Endodermal cell (in vitro differentiated cells): ENCODE measurements at places on chromosomes 6 and 20.

DNA sequence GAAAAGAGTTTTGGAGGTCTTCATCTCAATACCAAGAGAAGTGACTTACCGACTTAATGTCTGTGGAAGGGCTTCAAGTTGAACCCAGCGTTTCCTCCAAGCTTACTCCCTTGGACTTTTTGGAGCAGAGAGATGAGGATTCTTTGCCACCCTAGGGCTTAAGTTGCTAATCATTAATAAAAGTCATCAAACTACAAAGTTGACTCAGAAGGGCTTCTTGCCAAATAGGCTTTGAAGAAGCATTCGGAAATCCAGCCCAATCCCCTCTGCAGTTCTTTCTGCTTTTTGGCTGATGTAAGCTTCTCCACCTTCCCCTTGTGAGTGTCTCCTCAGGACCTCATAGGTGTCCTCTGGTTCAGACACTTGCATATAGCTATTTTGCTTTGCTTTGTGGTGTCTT lies at the start of gene SLC17A3:
Gene SLC17A3 (minus strand): TSS at position 126 of the 400 bp plus-strand sequence. CDS start 5,856 bp downstream, outside the sequence.
- H3K4me3 ChIP-seq = no peak within 1 kb of the TSS
- no peaks in the 10 kb centered on the region for H3K36me3 ChIP-seq
- no peaks in the 10 kb centered on the region for H3K27me3 ChIP-seq
- no peak within 1 kb of the TSS for H3K27ac ChIP-seq

DNA sequence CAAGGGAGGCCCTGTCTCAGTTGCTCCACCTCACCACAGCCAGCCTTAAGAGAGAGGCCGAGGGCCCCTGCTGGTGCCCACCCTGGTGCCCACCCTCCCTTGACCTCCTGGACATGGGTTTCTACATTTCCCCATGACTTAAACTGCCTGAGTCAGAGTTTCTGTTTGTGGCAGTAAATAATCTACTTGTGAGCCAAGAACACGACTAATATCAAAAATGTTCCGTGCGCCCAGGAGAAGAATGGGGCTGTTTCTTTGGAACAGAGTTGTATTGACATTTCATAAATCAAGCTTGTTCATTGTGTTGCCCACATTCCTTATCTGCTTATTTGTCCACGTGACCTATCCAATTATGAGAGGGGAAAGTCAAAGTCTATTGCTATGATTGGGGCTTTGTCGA lies 143.5 kb downstream of the ANKRD60 start:
- no peak overlapping the region for H3K27ac ChIP-seq
- no peak overlapping the region for H3K4me3 ChIP-seq
- no peaks in the 10 kb centered on the region for H3K4me1 ChIP-seq
- no peaks in the 10 kb centered on the region for H3K36me3 ChIP-seq
- H3K27me3 ChIP-seq = no peaks in the 10 kb centered on the region
- DNase-seq = no peak

- no peak for DNase-seq
- no peaks in the 10 kb centered on the region for H3K27me3 ChIP-seq
- no peaks in the 10 kb centered on the region for H3K36me3 ChIP-seq
- H3K4me3 ChIP-seq = no peak overlapping the region
- peaks cover 5% of the 10 kb centered on the region for H3K4me1 ChIP-seq
These were observed 6.9 kb upstream of the KIF16B start for GRCh38 chr20:16580147-16580546.

DNA sequence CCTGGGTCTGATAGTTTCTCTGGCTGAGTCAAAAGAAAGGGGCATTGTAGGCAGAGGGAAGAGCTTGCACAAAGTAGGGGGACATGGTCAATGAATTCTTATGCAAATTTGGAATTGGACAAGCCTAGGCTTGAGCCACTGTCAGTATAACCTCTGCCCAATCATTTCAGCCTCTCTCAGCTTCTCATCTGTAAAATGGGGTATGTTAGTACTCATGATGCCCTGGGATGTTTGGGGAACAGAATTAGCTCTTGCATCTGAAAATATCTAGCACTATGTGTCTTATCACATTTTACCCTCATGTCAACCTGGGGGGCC lies 148.6 kb downstream of the DHX35 start:
- no peak overlapping the region for H3K27ac ChIP-seq
- no peak overlapping the region for H3K4me3 ChIP-seq
- DNase-seq = no peak

DNA sequence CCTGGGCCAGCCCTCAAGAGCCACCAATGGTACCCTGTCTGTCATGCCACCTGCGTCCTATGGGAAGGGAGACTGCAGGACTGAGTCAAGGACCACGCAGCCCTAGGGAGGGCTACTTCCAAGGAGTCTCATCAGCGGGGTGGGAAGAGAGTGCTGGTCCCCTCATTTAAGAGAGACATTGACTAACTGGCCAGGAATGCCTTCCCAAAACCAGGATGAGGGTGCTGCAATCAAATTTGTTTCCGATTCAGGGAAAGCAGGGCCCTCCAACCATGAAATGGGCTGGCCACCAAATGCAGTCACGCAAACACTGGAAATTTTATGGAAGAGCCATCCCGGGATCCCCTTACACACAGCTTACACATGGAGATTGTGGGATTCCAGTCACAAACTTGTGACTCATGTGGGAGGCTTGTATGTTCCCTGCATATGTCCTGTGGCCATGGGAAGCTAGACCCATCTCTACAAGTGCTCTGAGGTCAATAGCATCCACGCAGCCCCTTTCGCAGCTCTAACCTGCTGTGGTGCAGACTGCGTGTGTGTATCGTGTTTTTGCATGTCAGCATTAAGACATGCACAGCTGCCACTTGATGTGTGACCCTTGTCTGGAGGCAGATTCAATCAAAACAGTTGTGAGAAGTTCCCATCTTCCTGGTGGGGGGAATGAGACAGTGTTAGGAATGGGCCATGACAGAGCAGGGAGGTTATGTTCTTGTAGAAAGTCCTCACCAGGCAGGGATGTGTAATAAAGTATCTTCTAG lies 53.0 kb upstream of the CST7 start:
- H3K4me3 ChIP-seq = no peak overlapping the region
- no peaks in the 10 kb centered on the region for H3K27me3 ChIP-seq
- no peaks in the 10 kb centered on the region for H3K4me1 ChIP-seq
- H3K36me3 ChIP-seq = no peaks in the 10 kb centered on the region
- no peak for DNase-seq
- no peak overlapping the region for H3K27ac ChIP-seq

DNA sequence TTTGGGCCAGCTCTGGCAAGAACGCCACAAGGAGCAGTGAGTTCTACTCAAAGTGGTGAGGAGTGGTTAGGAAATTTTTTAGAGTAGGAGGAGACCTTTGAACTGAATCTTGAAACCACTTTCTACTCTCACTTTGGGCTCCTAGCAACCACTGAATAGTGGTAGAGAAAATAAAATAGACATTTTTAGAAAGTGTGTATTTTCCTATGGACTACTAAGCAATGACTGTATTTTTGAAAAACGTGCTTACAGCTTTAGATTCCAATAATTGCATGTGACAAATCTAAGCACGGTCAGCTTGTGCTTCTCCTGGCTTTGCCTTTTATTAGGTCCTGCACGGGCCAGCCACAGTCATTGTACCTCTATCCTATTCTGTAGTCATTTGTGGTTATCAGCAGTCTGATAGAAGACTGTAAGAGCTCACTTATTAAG lies 8.7 kb upstream of the IFNGR1 start:
- no peaks in the 10 kb centered on the region for H3K27me3 ChIP-seq
- H3K4me3 ChIP-seq = no peak overlapping the region
- no peaks in the 10 kb centered on the region for H3K4me1 ChIP-seq
- no peak overlapping the region for H3K27ac ChIP-seq
- no peaks in the 10 kb centered on the region for H3K36me3 ChIP-seq
- DNase-seq = no peak
